ENCODE measurements at places on chromosomes 6 and 20.

GRCh38 chr6:52400313-52401041 is 19.7 kb upstream of the EFHC1 start:
- no peak for DNase-seq

DNA sequence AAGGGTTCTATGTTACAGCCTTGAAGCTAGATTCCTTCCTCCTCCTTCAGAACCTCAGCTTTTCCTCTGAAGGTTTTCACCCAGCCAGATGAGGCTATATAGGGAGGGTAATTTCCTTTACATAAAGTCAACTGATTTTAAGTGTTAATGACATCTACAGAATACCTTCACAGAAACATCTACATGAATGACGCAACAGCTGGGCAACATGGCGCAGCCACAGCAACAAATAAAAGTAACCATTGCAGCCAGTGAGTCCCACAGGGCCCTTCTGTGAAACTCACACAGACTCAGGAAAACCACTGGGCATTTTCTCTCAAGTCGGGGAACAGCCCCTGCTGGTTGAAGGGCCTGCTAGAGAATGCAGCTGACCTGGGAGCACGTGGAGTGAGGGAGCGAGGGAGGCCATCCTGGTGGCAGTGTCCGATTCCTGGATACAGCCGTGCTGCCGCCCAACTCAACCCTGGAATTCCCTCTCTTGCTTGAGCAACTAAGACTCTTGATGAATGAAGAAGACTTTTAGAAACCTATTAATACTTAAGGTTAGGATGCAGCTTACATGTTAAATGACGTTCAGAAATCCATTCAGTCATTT is 176.4 kb downstream of the PACRG start:
- no peak for DNase-seq

- DNase-seq, result no peak
Observed at GRCh38 chr6:118743746-118744145, 92.4 kb upstream of the CEP85L start.

GRCh38 chr20:19697415-19697814 is 60.6 kb upstream of the RIN2 start:
- DNase-seq, result no peak

DNA sequence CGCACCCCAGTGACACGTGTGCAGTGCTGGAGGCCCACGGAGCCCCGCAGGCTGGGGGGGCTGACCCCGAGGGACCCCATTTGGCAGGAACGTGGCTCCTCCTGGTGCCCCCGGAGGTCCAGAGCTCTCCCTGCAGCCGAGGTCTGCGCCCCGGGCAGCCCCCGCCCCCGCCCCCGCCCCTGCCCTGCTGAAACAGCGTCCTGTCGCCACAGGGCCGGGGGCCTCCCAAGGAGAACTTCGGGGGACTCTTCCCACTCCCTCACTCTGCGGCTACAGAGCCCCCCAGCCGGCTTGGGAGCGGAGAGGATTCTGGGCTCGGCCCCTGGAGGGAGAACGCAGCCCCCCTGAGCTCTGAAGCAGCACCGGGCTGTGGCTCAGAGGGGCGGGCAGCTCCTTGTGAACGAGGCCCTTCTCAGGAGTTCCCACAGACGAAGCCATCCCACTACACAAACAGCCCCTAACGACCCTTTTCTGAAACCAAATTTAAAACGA is 115.2 kb downstream of the DLL1 start:
- no peak for DNase-seq

DNA sequence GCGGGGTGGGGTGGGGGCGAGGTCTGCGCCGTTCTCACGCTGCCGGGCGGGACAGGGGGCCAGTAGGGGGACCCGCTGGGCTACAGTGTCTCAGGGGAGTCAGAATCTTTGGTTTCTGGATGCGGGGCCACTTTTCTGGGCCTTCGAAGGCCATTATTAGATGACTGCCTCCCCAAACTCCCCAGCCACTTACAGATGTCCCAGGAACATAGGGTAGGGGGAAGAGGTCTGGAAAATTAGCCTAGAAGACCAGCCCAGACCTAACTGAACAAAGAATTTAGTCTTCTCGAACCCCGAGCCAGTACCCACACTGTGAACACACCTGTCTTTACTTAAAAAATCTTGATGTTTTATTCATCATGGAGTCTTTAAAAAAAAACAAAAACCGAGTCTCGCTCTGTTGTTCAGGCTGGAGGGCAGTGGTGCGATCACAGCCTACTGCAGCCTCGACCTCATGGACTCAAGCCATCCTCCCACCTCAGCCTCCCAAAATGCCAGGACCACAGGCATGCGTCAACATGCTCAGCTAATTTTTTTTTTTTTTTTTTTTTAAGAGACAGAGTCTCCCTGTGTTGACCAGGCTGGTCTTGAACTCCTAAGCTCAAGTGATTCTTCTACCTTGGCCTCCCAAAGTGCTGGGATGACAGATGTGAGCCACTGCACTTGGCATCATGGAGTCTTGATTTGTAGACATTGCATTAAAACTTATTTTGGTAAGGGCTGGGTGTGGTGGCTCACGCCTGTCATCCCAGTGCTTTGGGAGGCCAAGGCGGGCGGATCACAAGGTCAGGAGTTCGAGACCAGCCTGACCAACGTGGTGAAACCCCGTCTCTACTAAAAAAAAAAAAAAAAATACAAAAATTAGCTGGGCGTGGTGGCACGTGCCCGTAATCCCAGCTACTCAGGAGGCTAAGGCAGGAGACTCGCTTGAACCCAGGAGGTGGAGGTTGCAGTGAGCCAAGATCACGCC is 3.3 kb upstream of the SLC29A1 start:
- no peak for DNase-seq

DNA sequence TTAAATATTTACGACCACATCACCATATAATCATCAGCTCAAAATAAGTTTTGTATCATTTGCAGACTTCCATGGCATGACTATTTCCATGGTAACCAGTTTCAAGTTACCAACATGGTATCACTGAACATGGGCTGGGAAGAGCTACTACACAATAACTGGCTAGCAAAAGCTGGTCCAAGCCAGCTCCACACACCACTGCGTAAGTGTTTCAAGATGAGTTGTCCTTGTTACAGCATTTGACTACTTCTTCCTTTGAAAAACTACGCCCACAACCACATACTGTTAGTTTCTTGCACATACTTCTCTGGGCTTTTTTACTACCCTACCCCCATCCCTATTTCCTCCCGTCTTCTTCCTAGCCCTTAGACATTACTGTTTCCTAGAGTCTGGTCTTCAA is 8.5 kb downstream of the CD164 start:
- no peak for DNase-seq

GRCh38 chr20:47348539-47349142 is 7.9 kb downstream of the ZMYND8 start:
- no peak for DNase-seq
